ENCODE measurements at places on chromosomes 7 and 10.

- no peak for DNase-seq
These were observed 80.7 kb upstream of the EMX2 start for GRCh38 chr10:117461766-117462423.

DNA sequence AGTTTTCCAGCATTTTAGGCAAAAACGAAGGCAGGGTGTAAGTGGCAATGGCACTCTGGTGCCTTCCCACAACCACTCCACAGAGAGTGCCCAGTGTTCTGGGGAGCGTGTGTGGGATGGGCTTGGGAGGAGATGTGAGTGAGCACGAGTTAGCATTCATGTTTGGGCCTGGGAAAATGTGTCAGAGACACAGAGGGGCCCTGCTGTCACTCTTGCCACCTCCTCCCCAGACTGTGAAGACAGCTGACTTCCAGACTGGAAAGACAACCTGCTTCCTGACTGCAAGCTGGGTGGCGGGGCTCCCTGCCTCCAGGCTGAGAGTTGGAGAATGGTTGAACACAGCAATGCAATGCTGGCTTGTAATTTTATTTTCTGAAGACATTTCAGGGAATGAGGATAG is 454.5 kb upstream of the ZMIZ1 start:
- DNase-seq, result no peak

- DNase-seq, result no peak
These were observed 239.6 kb downstream of the PHF14 start for GRCh38 chr7:11213266-11213665.

DNA sequence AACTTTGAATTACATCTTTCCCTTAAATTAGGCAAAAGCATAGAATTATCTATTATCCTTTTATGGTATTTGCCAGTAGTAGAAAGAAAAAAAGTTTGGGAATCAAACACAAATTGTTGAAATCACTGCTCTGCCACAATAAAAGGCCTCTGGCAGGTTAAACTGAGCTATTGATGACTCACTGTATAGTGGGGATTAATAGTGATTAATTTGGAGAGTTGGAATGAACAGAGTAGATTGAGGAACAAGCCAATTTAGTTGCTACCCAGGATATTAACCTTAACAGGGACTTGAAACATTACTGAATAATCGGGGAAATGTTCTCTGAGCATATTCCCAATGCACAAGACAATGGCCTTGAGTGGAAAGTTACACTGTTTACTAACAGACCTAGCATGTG is 33.1 kb downstream of the MASTL start:
- DNase-seq, result no peak

GRCh38 chr10:96992721-96993120 is 160.6 kb downstream of the LCOR start:
- DNase-seq, result no peak

GRCh38 chr10:11446133-11446532 is 165.3 kb downstream of the USP6NL start:
- no peak for DNase-seq

- no peak for DNase-seq
These were observed 92.9 kb upstream of the LRRTM3 start for GRCh38 chr10:66832781-66833422.

- DNase-seq, result no peak
These were observed 24.9 kb upstream of the CACNA2D1 start for GRCh38 chr7:82468435-82468834.

Data from AML-193 (cell line).